ENCODE measurements at places on chromosomes 1 and 21. TPM values are rescaled to one million over a fixed set of nuclear protein-coding genes. Genes with fewer than 3 reads are reported as not detected.

- no peak for DNase-seq
Observed at GRCh38 chr1:89489047-89489729, 35.4 kb upstream of the LRRC8B start.

- DNase-seq = peak; percentile 22
Observed at GRCh38 chr1:161367684-161368400, at the start of gene CFAP126. CFAP126 (minus strand) TSS chr1:161367876; CDS start chr1:161367868, 8 bp downstream.

- no peak for DNase-seq
Observed at GRCh38 chr1:33460947-33461629, 11.4 kb upstream of the ZSCAN20 start.

GRCh38 chr1:161481624-161482392 lies 23.4 kb upstream of the FCGR2A start:
- DNase-seq = peak; percentile 84

The GSTM5 gene
- not detected for total RNA-seq

The GCLM gene
- total RNA-seq = 19.6 TPM

The CD247 gene
- total RNA-seq = not detected

The FALEC gene
- total RNA-seq = not detected

Data from foreskin keratinocyte (primary cell).